Cardiac fibroblast (primary cell): ENCODE measurements at places on chromosomes 16 and 17.

- DNase-seq, result no peak
Observed at GRCh38 chr17:177155-177554, 4.3 kb downstream of the DOC2B start.

DNA sequence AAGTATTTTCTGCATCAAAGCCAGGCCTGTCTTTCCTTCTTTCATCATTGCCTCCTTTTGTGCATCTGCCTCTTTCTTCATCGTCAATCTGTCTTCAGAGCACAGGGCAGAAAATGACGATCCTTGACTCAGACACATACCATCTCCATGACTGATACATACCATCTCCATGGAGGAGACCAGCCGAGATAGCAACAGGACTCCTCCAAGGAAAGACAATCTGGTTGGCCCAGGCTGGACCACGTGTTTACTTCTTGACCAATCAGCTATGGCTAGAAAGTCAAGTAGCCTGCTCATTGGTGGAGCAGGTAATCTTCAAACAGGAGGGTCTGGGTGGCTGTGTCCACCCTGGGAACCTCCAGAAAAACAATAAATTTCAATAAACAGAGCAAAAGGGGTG is 164.6 kb downstream of the CPPED1 start:
- DNase-seq, result no peak

DNA sequence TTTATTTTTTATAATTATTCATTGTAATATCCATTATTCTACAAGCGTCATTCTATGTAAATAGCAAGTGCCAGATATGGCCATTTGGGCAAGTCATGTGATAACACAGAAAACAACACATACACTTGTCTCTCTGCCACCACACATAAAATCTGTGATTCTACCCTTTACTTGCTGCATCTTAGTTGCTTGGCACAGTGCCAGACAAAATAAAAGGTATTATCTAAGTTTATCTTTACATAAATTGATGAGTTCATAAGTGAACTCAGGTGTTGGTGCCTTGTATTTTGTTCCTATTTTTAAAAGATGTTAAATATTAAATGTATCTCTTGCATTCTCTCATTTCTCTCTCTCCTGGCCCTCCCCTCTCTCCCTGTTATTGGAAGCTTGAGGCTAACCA is 1458.7 kb downstream of the CDH11 start:
- no peak for DNase-seq

DNA sequence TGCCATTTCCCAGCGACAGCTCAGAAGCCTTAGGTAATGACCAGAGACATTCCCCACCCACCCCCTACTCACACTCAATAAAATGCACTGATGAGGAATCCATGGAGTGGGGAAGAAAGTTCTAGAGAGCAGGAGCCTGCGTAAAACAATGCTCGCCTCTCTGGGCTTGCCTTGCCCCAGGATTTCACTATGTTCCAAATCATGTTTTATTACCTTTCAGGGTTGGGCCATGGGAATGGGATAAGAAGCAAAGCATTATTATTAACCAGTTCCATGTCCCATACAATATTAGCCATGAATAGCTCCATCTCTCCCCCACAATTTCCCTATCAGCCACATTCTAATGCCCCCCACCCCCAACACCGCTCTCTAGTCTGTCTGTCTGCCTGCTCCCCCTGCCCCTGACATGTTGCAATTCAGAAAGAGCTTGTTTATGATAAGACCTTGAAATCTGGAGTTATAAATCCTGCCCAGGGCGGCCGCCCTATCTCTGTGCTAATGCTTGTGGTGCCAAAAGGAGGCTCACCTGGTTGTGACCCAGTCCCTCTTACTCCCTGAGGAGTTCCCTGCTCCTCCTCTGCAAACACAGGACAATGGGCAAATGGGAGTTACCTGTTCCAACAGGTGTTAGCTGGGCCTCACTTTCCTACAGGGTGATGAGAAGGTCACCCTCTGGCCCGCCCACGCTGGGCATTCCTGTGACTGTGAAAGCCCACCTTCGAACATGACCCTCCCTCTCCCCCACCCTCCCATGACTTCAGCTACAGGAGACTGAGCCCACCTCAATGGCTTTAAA is 28.0 kb upstream of the DDX52 start:
- no peak for DNase-seq

- no peak for DNase-seq
Observed at GRCh38 chr17:31495022-31495885, 103.8 kb downstream of the RAB11FIP4 start.

- peak; percentile 5 for DNase-seq
Observed at GRCh38 chr17:66040402-66040801, 151.5 kb downstream of the CEP112 start.

DNA sequence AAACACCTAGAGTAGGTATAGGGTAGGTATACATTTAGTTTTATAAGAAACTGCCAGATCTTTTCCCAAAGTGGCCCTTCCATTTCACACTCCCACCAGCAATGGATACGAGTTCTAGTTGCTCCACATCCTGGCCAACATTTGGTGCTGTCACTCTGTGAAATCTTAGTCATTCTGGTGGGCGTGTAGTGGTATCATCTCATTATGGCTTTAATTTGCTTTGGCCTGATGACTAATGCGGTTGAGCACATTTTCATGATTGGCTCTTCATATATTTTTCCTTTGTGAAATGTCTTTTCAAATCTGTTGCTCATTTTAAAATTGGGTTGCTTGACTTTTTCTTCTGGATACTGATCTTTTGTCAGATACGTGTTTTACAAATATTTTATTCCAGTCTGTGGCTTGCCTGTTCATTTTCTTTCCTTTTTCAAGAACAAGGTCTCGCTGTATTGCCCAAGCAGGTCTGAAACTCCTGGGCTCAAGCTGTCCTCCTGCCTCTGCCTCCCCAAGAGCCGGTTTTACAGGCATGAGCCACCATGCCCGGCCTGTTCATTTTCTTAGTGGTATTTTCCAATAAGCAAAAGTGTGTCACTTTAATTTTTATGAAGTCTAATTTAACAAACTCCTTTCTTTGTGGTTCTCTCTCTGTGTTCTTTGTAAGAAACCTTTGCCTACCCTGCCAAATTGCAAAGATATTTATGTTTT is 192.4 kb downstream of the SEC14L1 start:
- peak; percentile 88 for DNase-seq

- peak; percentile 99 for DNase-seq
Observed at GRCh38 chr16:77298418-77299360, 99.5 kb downstream of the SYCE1L start.

GRCh38 chr16:20897253-20897897 is 2.8 kb downstream of the DCUN1D3 start:
- peak; percentile 77 for DNase-seq

GRCh38 chr16:71794018-71794417 is 14.6 kb downstream of the AP1G1 start:
- no peak for DNase-seq

- DNase-seq, result no peak
Observed at GRCh38 chr17:17019891-17020456, 22.3 kb upstream of the MPRIP start.

GRCh38 chr17:1060991-1061390 is 64.1 kb downstream of the TIMM22 start:
- peak; percentile 99 for DNase-seq
